ENCODE measurements at places on chromosomes 6 and 20.

- DNase-seq: no peak
These were observed 656.3 kb upstream of the NOX3 start for GRCh38 chr6:156111913-156112312.

DNA sequence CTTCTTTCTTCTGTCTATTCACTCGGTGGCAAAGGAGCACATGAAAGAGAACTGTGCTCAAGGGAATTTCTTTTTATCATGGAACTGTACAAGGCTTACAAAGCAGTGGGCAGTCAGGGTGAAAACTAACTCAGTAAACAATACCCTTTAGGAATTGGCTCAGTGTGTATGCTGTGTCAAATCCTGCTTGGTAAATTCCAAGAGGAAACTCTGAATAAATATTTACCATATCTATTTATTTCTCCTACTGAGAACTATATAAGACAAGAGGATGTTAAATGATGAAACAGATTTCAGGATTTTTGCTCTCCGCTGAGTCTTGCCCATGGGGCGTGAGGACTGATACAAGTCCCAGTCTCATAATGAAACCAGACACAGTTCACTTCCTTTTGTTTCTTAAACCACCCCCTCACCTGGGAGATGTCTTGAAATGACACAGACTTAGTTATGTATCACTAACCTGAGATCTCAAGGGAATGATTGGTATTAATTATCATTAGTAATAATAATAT, 188.8 kb downstream of the BACH2 start:
- no peak for DNase-seq

DNA sequence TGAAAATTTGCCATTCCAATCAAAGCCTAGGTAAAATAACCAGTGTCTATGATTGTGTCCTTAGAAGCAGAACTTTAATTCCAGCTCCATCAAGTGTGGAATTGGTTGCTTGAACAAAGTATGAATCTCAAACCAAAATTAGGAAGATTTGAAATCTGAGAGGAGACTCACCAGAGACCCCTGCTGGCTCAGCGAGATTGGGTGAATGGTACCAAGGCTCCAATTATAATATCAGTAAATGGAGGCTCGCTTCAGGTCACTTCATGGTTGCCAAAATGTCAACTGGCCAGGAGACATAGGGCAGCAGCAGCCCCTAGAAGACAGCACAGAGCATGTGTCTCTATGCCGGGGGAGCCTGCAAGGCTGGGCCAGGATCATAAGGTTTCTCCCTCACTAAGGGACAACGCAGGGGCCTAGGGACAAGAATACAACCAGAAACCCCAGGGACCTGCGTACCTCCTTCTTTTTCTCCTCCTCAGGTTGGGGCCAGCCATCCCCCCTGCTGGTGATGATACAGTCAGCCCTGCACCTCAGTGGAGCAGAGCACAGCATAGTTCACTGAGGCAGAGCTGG, 14.0 kb downstream of the RBL1 start:
- no peak for DNase-seq

DNA sequence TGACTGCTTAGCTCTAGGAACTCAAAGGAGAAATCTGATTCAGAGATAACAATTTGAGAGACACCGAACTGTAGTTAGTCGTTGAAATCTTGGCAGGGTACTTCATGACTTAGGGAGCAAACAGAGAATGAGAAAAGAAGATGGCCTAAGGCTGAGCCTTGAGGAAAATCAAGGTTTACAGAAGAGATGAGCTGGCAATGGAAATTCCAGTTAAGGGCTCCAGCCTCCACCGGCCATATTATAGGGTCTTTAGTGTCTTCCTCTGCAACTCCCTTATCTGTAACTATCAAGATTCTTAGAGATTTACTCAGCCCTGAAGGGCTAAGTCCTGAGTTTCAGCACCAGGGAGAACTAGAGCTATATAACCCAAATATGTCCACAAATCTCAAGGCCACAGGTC, 26.6 kb downstream of the KCNK17 start:
- no peak for DNase-seq

- DNase-seq: no peak
These were observed 132.7 kb downstream of the ERMARD start for GRCh38 chr6:169884158-169884557.

DNA sequence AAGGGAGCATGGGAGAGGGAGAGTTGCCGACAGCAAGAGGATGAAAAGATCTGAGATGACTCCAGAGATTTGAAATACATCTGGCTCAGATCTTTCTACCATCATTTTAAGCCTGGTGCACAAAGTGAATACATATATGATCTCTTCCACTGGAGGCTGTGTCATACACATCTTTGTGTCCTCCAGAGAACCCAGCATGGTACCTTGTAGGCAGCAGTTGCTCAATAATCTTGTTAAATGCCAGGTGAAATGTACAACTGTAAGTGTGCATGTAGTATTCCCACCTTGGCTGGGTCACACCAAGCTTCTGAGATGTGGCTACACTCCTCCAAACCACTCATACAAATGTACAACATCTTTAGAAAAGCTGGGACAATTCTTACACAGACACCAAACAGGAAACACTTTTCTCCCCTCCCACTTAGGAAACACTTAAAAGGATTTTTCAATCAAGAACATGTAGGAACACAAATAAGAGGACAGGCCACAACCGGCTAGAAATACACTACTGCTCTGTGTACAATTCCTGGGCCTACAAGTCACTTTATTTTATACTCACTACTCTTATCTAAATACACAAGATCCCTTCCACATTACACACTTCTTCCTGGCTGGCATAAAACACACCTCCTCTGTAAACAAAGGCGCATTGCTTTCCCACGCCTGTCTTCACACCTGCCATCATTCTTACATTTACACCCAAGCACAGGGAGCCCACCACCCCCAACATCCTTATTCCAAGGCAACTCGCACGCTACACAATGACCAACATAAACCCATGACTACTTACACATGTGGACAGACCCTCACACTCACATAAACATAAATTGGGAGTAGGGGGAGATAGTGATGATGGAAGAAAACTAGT, 3.8 kb upstream of the IER3 start:
- DNase-seq: no peak

DNA sequence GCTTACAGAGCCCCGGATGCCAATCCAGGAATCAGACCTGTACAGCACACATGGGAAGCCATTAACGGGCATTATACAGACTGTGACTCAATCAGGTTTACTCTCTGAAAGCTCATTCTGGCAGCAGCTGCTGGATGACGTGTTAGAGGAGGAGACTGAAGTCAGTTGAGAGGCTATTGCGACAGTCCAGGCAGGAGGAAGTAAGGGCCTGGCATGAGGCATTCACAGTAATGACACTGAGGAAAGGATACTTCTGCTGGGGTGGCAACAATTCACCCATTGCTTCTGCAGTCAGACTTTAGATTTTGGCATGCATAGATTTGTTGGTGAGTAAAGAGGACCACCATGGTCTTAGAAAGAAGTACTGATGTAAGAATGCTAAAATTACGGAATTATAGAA, 151.0 kb upstream of the HEY2 start:
- peak; percentile 67 for DNase-seq

- DNase-seq: no peak
These were observed 47.6 kb downstream of the ARHGAP18 start for GRCh38 chr6:129662406-129662766.

GRCh38 chr6:125117818-125118217, 35.8 kb upstream of the TPD52L1 start:
- peak; percentile 48 for DNase-seq

DNA sequence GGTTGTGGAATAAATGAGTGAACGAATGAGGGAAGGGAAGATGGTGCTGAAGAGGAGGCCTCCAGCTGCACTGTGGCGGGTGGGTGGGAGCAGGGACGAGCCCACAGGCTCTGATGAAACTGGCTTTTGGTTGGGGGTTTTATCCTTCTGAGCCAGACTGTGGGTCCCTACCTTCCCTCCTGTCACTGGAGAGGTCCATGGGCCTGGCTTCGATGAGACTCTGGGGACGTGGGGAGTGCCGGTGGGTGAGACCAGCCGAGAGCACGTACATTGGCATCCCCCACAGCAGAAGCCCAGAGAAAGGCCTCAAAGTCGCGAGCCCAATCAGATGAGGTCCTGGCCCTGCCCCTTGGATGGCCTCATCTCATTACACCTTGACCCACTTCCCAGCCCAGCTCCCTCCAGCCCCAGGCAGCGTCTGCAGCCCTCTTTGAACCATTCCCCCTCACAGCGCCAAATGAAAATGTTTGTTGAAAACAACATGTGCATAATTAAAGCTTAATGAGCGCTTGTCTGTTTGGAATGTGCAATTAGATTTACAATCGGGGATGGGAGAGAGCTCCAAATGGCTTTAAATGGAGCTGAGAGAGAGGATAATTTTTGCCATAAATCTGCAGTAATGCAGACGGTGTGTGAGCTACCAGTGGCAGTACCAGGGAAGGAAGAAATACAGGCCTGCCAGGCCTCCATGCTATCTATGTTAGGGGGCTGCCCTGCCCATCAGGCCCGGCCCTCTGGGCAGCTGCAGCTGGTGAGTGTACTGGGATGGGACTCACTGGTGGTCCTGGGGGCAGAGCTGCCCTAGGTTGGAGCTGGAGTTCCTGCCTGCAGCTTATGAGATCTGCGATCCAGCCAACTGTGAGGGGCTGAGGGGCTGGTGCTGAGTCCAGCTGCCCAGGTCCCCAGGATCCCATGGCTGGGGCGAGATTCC, 47.2 kb downstream of the TOX2 start:
- DNase-seq: no peak

DNA sequence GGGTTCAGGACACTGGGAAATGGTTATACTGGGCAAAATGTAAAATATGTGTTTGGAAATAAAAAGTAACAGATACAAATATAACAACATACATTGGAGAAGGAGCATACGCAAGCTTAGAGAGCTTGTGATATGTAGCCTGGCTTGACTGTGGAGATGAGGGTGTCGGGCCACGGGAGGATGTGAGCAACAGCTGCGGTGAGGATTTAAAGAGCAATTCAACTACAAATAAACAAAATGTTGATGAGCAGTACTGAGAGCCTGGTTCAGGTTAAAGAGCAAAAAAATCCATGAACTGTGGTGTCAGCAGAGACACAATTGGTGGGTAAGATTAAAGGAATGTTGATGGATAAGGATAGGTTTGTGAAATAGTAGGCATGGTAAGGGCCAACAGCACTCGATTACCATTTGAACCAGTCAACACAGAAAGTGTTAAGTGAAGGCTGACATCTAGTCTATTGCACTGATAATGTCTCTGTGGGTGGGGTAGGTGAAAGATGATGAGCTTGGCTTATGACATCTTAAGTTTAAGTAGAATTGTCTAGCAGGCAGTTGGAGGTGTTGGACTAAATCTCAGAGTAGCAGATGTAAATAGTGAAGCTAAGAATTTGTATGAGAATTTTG, 723.2 kb downstream of the EPM2A start:
- DNase-seq: no peak

- DNase-seq: no peak
These were observed 54.1 kb upstream of the TPD52L1 start for GRCh38 chr6:125099211-125100073.

GRCh38 chr6:56259234-56260077, 12.1 kb upstream of the COL21A1 start:
- DNase-seq: no peak

- DNase-seq: no peak
These were observed 3.1 kb downstream of the HM13 start for GRCh38 chr20:31517373-31517772.
